Panc1 (cell line): ENCODE measurements at places on chromosomes 2 and 18. TPM values are rescaled to one million over a fixed set of nuclear protein-coding genes. Genes with fewer than 3 reads are reported as not detected.

SULT1C4 gene
- not detected for total RNA-seq

OBSL1 gene
- total RNA-seq, result 25.5 TPM

FKBP1B gene
- 19.9 TPM for total RNA-seq

MAP4K4 gene
- 68.5 TPM for total RNA-seq

BOK gene
- 39.1 TPM for total RNA-seq

GALNT13 gene
- total RNA-seq, result not detected

HOXD3 gene
- 1.8 TPM for total RNA-seq

DQX1 gene
- total RNA-seq, result 0.41 TPM

MARCHF4 gene
- total RNA-seq, result 1.3 TPM

GRCh38 chr2:190973726-190974628 lies 40.0 kb downstream of the STAT1 start:
- DNase-seq, result no peak
- no peak overlapping the region for H3K27ac ChIP-seq
- H3K36me3 ChIP-seq, result peaks cover 59% of the 10 kb centered on the region
- no peaks in the 10 kb centered on the region for H3K27me3 ChIP-seq

DNA sequence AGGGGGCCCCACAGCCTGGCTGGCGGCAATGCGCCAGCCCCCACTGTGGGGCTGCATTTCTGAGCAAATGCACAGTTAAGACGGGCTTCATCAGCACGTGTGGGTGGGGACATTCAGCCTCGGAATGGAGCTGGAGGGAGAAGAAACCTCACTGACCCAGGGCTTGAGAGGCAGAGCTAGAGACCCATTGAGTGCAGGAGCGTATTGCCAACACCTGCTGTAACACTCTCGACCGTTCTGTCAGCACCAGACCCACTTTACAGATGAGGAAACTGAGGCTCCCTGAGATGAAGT lies 200.9 kb upstream of the RAB6C start:
- H3K27ac ChIP-seq, result no peak overlapping the region
- no peaks in the 10 kb centered on the region for H3K36me3 ChIP-seq
- H3K4me3 ChIP-seq, result no peak overlapping the region
- no peak for DNase-seq
- 0 out of 2 replicates have a peak, but pooled peaks cover 2% of the 10 kb centered on the region for H3K4me1 ChIP-seq

GRCh38 chr2:126803434-126803775 lies 95.3 kb upstream of the TEX51 start:
- DNase-seq, result no peak
- no peak overlapping the region for H3K4me3 ChIP-seq
- no peak overlapping the region for H3K27ac ChIP-seq
- no peaks in the 10 kb centered on the region for H3K36me3 ChIP-seq

GRCh38 chr2:112033600-112033999 lies 21.5 kb upstream of the TMEM87B start:
- DNase-seq, result no peak
- H3K27me3 ChIP-seq, result no peaks in the 10 kb centered on the region
- H3K27ac ChIP-seq, result no peak overlapping the region

GRCh38 chr18:35268821-35269220 lies 21.2 kb downstream of the ZSCAN30 start:
- H3K27ac ChIP-seq, result no peak overlapping the region
- H3K27me3 ChIP-seq, result no peaks in the 10 kb centered on the region
- DNase-seq, result no peak
- H3K4me1 ChIP-seq, result no peaks in the 10 kb centered on the region
- no peak overlapping the region for H3K4me3 ChIP-seq

DNA sequence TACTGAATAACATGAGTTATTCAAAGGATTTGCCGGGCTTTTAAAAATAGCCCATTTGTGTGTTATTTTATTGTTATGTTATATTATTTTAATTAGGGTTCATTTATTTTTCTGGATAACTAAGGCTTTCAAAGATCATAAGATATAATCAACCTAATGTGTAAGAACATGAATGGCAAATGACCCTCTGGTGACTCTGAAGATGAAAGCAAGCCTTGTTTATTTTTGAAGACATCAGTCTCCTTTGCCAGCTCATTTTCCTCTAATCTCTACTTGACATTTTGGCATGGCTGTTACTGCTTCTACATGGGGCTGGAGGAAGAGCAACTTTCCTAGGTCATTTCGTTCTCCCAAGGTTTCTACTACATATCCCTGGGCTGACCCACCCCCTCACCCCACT lies 10.6 kb downstream of the FAP start:
- H3K4me1 ChIP-seq, result no peaks in the 10 kb centered on the region
- H3K36me3 ChIP-seq, result no peaks in the 10 kb centered on the region; the same call in 1 of the 2 replicates
- H3K4me3 ChIP-seq, result no peak overlapping the region
- no peaks in the 10 kb centered on the region for H3K27me3 ChIP-seq
- no peak overlapping the region for H3K27ac ChIP-seq
- DNase-seq, result no peak

GRCh38 chr2:239536186-239536585 lies 135.4 kb upstream of the HDAC4 start:
- no peak overlapping the region for H3K27ac ChIP-seq
- H3K4me1 ChIP-seq, result no peaks in the 10 kb centered on the region
- no peak for DNase-seq
- no peaks in the 10 kb centered on the region for H3K36me3 ChIP-seq
- H3K4me3 ChIP-seq, result no peak overlapping the region
- peaks cover 2% of the 10 kb centered on the region; the same call in 1 of the 2 replicates for H3K27me3 ChIP-seq

DNA sequence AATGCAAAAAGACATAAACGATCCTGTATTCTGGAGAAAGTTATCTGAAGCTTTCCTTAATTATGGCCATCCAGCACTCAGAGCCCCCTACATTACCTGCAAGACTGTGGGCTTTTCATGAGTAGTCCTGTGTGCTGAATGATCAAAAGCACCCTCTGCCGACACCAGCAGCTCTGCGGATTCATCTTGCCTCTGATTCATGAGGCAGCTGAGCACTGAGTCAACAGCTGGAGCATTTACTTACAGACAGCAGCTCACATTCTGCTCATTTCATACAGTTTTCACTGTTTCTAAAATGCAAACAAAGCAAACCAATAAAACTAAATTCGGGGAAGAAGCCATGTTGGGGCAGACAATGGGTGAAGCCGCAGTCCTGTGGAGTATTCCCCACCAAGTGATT lies 886.5 kb downstream of the CNTNAP5 start:
- no peaks in the 10 kb centered on the region for H3K27me3 ChIP-seq
- no peak for DNase-seq
- H3K4me1 ChIP-seq, result no peaks in the 10 kb centered on the region
- H3K27ac ChIP-seq, result no peak overlapping the region

- DNase-seq, result no peak
- H3K36me3 ChIP-seq, result no peaks in the 10 kb centered on the region
- H3K4me1 ChIP-seq, result no peaks in the 10 kb centered on the region
These were observed 28.6 kb downstream of the MARCO start for GRCh38 chr2:118970396-118971135.

DNA sequence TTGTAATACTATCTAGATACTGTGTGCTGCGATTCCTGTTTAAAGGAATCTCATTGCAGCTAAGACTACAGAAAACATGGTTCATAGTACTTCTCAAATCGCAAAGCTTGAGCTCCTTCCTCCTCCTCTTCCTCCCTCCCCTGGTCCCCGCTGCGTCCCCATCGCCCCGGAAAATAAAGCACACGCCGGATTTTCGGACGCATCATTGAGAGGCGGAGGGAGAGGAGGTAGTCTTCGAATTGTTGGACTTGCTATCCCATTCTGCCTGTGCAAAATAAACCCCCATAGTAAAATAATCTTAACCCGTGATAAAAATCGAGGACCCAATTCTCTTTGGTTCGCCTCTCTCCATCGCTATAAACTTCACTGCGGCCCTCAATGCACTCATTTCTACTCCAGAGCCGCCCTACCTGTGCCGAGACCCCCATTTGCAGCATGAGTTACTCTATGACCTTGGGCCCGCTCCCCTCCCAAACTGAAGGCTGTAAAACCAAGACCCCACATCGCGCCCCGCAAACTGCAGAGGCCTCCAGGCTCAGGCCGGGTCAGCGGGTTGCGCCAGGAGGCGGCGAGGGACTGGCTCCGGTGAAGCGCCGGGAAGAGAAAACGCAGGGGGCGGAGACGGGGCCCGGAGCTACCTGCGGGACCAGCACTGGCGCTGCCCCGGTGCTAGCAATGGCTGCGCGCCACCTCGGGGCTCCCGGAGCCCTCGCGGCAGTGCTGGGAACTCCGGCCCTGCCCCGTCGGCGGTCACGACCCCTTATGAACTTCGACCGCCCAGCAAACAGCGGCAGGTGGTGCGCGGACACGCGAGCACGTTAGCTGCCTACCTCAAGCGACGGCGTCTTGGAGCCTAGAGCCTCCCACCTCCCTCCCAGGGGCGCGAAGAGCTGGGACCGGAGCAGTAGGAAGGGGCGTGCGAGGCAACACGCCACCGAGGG lies 649 bp downstream of the ESCO1 start:
- peak overlapping the region; percentile 90 for H3K27ac ChIP-seq
- peak overlapping the region; percentile 94 for H3K4me3 ChIP-seq
- H3K36me3 ChIP-seq, result peaks cover 12% of the 10 kb centered on the region
- no peaks in the 10 kb centered on the region for H3K27me3 ChIP-seq

- no peak overlapping the region for H3K27ac ChIP-seq
- no peaks in the 10 kb centered on the region for H3K27me3 ChIP-seq
- H3K4me1 ChIP-seq, result peaks cover 19% of the 10 kb centered on the region
- DNase-seq, result peak; percentile 32
These were observed 48.0 kb downstream of the BCL2L11 start for GRCh38 chr2:111168528-111169239.

DNA sequence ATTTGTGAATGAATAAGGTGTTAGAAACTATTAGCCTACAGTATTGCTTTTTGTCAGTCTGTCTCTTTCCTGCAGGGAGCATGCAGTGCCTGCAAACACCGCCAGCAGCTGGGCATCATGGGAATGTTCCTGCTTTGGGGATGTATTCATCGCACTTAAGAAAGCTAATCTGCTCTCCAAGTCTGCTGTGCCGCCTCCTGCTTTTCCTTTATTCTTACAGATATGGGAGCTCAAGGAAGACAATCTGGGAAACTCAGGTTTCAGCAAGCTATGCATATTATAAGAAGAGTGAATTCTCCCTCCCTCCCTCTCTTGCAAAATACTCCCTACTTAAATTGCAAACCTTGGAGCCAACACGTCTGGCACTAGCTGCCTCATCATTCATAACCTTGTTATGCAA lies 479.2 kb upstream of the ACVR2A start:
- H3K4me1 ChIP-seq, result no peaks in the 10 kb centered on the region
- H3K27me3 ChIP-seq, result no peaks in the 10 kb centered on the region
- no peak for DNase-seq
- H3K27ac ChIP-seq, result no peak overlapping the region

DNA sequence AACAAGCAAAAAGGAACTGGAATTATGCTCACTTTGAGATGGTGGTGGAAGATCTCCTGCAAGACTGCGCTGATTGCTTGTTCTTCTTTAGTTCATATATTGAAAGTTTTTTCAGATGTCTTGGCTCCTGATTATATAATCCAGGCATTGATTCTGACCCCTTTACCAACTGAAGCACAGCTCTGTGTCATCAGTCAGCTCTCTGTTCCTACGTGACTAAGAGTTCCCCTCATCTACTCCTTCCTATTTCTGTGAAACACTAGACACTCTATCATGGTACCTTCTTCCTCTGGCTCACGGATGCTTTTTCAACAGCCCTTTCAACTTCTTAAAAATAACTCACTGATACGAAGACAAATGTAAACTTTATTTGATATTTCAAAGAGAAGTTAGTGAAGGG lies 788.6 kb downstream of the SOCS6 start:
- H3K27me3 ChIP-seq, result no peaks in the 10 kb centered on the region
- DNase-seq, result no peak
- H3K4me1 ChIP-seq, result no peaks in the 10 kb centered on the region
- no peak overlapping the region for H3K27ac ChIP-seq

- H3K27ac ChIP-seq, result peak overlapping the region; percentile 68
- H3K27me3 ChIP-seq, result no peaks in the 10 kb centered on the region
- H3K4me1 ChIP-seq, result peaks cover 3% of the 10 kb centered on the region; the same call in 1 of the 2 replicates
- H3K4me3 ChIP-seq, result peak overlapping the region; percentile 54
- no peak for DNase-seq
These were observed 10.9 kb downstream of the CATIP start for GRCh38 chr2:218367415-218368149.

DNA sequence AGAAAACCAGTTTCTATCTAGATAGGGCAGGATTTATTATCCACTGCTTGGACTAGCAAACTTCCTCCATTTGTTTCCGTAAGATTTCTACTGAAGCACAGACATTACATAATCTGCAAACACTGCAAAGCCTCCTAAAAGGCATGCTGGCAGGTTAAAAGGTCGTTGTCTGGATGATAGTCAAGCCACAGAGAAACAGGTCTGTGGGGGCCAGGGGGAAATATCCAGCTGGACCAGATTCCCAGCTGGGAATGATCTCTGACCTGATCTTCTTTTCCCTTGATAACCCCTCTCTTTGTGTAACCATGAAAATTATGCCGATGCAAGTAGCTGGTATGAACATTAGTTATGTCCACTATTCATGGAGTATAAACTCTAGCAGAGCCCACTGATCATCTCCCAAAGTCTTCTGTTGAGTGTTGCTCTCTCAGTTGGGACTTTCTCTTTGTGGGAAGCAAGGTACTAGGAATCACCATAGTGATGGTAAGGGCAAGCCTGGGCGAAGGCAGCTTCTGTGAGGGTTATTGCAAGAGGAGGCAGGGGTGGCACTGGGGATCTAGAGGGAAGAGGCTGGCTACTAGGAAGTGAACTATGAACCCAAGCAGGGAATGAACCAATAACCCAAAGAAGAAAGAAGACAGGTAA lies 61.3 kb downstream of the GDF7 start:
- H3K4me3 ChIP-seq, result no peak overlapping the region
- no peaks in the 10 kb centered on the region for H3K4me1 ChIP-seq
- DNase-seq, result no peak
- H3K27me3 ChIP-seq, result no peaks in the 10 kb centered on the region

- no peaks in the 10 kb centered on the region for H3K36me3 ChIP-seq
- no peaks in the 10 kb centered on the region; the same call in 1 of the 2 replicates for H3K4me1 ChIP-seq
- H3K27me3 ChIP-seq, result peaks cover 8% of the 10 kb centered on the region
- H3K27ac ChIP-seq, result no peak overlapping the region
These were observed 28.5 kb downstream of the MAL start for GRCh38 chr2:95054016-95054415.
